ENCODE measurements at places on chromosomes 1 and 21. TPM values are rescaled to one million over a fixed set of nuclear protein-coding genes. Genes with fewer than 3 reads are reported as not detected.
A peak's percentile ranks its signal among the peaks of the same experiment; 100 is the strongest.

- no peak for DNase-seq
Observed at GRCh38 chr1:181680871-181681270, 197.6 kb downstream of the CACNA1E start.

OR2L8 gene
- not detected for total RNA-seq

- no peak for DNase-seq
Observed at GRCh38 chr1:35932158-35932636, 1.3 kb downstream of the AGO3 start.

SPATA17 gene
- total RNA-seq: 0.25 TPM

CD48 gene
- total RNA-seq: 7.4 TPM

DNA sequence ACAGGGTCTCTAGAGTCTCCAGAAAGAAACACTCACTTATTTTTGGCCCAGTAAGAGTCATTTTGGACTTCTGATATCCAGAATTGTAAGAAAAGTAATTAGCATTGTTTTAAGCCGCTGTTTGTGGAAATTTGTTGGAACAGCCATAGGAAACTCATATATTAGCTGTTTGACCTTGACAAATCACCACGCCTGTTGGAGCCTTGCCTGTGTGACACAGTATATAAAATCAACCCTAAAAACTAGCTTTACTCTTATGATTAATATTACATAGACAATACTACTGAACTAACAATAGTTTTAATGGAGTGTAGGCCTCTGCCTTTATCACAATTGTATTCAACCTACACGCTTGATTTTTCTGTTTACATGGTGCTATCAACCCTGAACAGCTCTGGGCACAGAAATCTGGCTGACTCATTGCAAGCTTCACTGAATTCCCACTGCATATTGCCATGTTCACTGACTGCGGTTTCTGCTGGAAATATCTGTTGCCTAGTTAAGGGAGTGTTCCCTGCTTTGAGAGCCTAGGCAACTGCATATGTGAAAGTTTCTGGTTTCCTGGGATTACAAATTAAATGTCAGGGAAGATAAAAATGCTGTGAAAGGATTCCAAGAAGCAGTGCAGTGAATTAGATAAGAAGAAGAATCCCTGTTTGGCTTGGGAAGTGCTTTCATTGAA lies 419.5 kb upstream of the DEPDC1 start:
- DNase-seq: no peak

DNA sequence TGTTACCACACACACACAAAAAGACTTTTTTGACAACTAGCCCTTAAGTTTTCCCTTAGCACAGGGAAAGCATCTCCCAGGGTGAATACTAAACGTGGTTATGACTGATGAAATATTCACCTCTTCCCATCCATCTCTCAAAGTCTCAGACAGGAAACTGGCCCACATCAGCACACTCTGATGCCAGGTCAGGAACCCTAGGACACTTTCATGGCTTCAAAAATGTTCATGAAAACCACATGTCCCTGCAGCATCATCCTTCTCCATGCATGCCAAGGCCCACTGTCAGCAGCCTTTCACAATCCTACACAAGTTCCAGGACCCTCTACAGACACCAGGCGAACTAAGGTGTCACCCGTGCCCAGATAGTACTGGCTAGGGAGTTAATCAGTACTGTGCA lies 68.7 kb downstream of the DNTTIP2 start:
- no peak for DNase-seq

HSPA13 gene
- total RNA-seq: 11.1 TPM

MOB3C gene
- 15.6 TPM for total RNA-seq

- DNase-seq: no peak
Observed at GRCh38 chr1:234164098-234164709, 209.1 kb upstream of the COA6 start.

DNA sequence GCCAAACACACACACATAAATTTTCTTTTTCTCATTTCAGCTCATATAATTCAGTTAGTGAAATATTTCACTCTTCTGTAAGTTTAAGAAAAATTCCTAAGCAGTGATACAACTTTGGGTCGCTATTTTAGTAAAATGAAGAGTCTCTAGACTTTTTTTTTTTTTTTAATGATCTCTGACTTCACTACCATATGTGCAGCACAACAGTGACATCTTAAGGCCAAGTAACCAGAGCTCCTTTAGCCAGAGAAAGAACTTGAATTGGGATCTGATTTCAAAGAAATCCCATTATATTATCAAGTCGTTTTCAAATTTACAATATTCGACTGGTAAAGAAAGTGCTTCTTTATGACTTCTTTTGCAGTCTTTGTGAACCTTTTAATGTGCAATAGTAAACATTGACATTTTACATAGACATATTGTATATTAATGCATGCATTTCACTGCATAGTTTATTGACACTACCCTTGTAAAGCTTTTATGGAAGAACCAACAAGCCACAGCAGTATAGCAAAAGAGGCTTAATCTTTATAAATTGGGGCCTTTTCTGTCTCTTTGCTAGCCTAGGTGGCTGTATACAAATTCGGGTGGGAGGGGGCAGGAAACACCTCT lies 62.2 kb downstream of the LRRC40 start:
- DNase-seq: no peak

DNA sequence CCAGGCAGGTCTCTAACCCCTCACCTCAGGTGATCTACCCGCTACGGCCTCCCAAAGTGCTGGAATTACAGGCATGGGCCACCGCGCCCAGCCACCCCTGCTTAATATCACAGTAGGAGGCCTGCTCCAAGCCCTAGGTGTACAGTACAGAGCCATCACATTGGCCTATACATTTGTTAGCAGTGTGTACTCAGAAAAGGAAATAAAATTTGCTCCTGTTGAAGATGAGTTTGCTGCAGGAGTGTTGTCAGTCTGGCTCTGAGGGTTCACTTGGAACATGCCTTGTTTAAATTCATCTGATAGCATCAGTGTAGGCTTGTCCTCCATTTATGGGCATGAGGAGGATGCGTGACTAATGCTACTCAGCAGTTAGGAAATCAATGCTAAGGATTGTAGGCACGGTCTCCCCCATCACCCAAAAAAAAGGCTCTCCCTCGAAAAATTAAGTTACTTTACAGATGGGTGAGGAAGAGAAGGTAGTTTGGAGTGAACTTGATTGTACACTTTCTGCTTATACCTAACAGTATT lies 4.6 kb upstream of the ENAH start:
- no peak for DNase-seq

NCAM2 gene
- total RNA-seq: 3.5 TPM

DNA sequence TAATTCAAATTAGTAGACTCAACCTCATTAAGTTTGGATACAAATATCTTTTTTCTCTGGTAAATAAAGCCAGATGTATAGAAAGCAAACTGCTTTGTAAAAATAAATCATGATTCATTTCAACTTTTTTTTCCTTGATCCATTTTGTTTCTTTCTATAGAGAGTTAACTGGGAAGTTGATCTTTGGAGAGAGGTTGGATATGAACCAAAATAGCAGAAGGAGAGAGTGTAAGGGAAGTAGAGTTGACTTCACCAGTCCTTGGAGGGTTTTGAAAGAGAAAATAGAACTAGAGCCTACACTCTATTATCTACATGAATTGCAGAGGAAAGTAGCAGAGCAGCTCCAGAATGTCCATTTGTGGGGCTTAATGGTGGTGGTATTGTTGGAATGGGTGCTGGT lies 243.8 kb downstream of the ADGRL2 start:
- no peak for DNase-seq

DNA sequence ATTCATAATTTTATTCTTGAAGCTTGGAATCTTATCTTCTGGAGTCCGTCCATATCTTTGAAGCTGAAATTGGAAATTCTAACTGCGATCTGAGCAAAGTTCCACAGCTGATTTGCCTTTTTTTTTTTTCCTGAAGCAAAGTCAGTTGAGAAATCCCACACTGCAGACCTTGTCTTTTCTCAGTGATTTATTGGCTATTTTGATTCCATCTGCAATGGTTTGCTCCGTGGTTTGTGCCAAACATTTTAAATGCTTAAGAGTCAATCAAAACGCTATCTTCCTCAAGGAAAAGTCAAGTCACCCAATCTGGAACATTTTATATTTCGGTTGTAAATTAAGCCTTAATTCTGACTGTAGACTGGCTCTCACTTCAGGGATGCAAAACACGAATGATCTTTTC lies 88.2 kb upstream of the GRIK1 start:
- DNase-seq: no peak

GRCh38 chr1:119784191-119784781 lies 15.6 kb upstream of the HMGCS2 start:
- peak; percentile 51 for DNase-seq

- peak; percentile 95 for DNase-seq
Observed at GRCh38 chr1:36133484-36133883, 8.5 kb upstream of the COL8A2 start.

GRCh38 chr1:229128066-229128608 lies 142.8 kb upstream of the RAB4A start:
- DNase-seq: no peak

- DNase-seq: no peak
Observed at GRCh38 chr1:236989290-236990051, 14.8 kb downstream of the MT1HL1 start.

- DNase-seq: no peak
Observed at GRCh38 chr1:223245411-223245810, 102.4 kb upstream of the TLR5 start.

DNA sequence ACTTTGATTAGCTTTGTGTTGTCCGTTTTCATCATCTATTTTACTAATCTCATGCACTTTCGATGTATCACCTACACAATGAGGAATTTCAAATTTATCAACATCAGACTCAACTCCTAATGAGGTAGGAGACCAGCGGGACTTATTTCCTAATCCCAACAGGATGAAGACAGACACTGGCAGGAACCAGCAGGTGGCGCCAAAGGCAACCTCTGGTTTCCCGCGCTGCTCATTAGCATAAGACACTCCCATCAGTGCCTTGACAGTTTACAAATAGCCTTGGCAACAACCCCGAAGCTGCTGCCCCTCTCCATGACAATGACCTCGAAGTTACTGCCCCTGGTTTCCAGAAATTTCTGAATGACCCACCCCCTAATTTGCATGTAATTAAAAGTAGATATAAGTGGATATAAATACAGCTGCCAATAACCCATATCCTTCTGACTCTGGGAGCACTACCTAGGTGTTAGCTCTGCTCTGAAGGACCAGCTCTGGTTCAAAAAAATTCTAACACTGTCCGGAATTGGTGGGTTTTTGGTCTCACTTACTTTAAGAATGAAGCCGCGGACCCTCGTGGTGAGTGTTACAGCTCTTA lies 974.8 kb downstream of the ADGRL2 start:
- DNase-seq: peak; percentile 21

DNA sequence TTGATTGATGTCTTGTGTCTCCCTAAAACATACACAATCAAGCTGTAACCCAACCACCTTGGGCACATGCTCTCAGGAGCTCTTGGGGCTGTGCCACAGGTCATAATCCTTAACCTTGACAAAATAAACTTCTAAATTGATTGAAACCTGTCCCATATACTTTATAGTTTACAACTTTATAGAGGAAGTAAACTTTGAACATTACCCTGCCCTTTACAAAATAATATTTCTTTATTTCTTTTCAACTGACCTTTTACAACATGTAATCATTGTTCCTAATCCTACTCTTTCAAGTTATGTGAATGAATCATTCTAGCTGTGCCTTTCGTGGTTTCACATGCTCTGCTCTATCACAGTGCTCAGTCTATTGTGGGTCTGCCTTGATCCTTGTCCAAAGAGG lies 118.3 kb upstream of the ATP1A1 start:
- peak; percentile 75 for DNase-seq

- DNase-seq: no peak
Observed at GRCh38 chr21:19463966-19464365, 1060.4 kb upstream of the TMPRSS15 start.

PRKAB2 gene
- 12.2 TPM for total RNA-seq

DNA sequence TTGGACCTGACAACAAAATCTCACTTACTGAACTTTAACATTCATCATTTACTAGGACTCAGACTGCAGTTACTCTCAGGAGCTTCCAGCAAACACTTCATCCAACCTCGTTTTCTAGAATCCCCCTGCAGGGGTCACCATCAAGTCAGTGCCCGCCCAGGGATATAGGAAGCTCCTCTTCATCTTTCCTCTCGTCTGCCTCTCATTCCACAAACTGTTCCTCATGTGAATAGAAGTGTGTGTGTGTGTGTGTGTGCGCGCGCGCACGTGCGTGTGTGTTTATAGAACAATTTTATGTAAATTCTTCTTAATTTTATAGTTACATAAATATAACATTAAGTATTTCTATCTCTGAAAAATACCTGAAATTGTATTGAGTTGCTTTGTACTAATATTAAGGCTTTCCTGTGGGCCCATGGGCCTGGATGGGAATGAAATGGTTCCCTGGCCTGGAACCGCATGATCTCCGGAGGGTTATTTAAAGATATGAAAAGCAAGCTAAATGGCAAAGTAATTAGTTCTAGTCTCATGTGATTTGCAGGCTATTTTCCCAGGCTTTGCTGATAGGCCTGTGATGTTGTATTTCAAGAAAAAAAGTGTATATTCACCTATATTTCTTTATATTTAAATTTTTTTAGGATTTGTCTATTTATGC lies 21.7 kb upstream of the ABCD3 start:
- no peak for DNase-seq

DMBX1 gene
- total RNA-seq: not detected

TXNDC12 gene
- total RNA-seq: 43.9 TPM

OR2T2 gene
- total RNA-seq: not detected

- DNase-seq: peak; percentile 88
Observed at GRCh38 chr1:206583707-206584648, 28.3 kb downstream of the EIF2D start.

GRCh38 chr1:100528871-100529270 lies 9.1 kb upstream of the GPR88 start:
- no peak for DNase-seq

GRCh38 chr1:8031176-8031785 lies 5.2 kb upstream of the ERRFI1 start:
- no peak for DNase-seq

- peak; percentile 16 for DNase-seq
Observed at GRCh38 chr1:218665221-218665620, 320.1 kb downstream of the TGFB2 start.

POGK gene
- total RNA-seq: 27.5 TPM

F5 gene
- 1.2 TPM for total RNA-seq

NTRK1 gene
- total RNA-seq: not detected

GRCh38 chr1:167618789-167619188 lies 11.2 kb upstream of the RCSD1 start:
- no peak for DNase-seq

DNA sequence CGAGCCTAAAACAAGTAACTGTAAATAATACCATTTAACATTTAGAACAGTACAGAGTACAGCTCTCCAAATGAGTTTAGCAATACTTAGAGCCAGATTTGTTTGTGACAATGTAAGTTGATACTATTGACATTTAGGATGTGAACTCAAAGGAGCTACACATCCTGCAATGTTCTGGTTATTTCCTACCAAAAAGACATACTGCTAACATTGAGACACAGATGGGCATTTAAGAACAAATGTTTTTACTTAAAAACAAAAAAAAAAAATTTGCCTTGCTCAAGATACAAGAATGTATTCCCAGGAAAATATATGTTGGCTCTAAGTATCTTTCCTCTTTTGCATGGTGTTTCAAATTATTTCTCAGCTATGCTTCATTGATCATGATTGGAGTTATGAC lies 1464.8 kb upstream of the PRMT6 start:
- DNase-seq: no peak

ZFYVE9 gene
- total RNA-seq: 20.2 TPM
